ENCODE measurements at places on chromosomes 4 and X. TPM values are rescaled to one million over a fixed set of nuclear protein-coding genes. Genes with fewer than 3 reads are reported as not detected.

The CENPC gene
- 15.7 TPM for total RNA-seq

The TSPAN7 gene
- 21.4 TPM for total RNA-seq

The EFNB1 gene
- total RNA-seq = 4.1 TPM

The PLCXD1 gene
- 111 TPM for total RNA-seq

The CYTL1 gene
- not detected for total RNA-seq
